HS-5 (cell line): ENCODE measurements at places on chromosomes 7 and 10.

- DNase-seq = no peak
These were observed 22.8 kb downstream of the VOPP1 start for GRCh38 chr7:55549457-55549856.

DNA sequence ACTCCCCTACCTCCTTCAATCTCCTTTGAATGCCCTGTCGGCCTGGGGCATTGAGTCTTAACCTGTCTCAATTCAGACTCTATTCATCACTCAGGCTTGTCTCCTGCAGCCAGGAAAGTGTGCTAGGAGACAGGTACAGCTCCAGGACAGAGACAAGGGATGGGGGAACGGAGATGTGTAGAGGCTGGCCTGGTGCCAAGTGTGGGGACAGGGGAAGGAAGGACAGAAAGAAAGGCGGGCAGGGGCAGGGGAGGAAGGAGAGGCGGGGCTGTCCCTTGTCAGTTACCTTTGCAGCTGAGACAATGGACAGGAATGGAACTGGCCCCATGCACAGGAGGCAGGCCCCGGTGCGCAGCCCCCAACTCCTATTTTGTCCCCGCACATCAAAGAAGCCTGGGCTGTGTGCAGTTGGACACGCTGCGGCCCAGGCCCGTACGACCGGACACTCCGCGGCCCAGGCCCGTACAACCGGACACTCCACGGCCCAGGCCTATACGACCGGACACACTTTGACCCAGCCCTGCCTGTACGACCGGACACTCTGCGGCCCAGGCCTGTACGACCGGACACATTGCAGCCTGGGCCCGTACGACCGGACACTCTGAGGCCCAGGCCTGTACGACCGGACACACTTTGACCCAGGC is 36.9 kb downstream of the CHST15 start:
- DNase-seq = no peak

DNA sequence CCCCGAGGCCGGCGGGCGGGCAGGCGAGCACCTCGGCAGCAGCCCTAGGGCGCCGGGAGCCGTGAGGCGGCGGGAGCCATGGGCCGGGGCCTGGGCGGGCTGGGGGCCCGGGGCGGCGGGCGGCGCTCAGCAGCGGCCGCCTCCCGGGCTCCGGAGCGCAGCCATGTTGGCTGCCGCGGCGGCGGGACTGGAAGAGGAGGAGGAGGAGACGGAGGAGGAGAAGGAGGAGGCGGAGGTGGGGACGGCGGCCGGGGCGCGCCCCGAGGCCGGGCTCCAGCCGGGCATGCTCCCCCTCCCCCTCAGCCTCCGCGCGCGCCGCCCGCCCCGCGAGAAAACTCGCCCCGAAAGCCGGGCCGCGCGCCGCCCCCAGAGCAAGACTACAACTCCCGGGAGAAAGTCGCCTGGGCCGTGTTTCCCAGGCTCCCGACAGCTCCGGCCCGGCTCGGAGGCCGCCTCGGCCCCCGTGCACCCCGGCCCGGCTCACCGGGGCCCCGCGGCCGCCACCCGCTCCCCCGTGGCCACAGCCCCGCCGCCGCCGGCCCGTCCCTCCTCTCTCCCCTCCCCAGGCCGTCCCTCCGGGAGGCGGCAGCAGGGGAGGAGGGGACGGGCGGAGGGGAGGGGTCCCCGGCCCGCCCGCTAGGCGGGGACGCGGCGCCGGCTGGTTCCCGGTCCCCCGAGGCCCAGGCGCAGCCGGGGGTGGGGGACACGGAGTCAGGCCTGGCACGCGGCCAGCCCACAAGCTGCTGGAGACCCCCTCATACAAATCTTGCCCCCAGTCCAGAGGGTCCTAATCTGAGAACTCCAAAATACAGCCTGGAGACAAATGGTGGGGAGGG is at the start of gene DLG5:
DLG5 (minus strand) TSS at position 190 of the 836 bp plus-strand sequence. CDS start 235 bp downstream, outside the sequence.
- no peak for DNase-seq

DNA sequence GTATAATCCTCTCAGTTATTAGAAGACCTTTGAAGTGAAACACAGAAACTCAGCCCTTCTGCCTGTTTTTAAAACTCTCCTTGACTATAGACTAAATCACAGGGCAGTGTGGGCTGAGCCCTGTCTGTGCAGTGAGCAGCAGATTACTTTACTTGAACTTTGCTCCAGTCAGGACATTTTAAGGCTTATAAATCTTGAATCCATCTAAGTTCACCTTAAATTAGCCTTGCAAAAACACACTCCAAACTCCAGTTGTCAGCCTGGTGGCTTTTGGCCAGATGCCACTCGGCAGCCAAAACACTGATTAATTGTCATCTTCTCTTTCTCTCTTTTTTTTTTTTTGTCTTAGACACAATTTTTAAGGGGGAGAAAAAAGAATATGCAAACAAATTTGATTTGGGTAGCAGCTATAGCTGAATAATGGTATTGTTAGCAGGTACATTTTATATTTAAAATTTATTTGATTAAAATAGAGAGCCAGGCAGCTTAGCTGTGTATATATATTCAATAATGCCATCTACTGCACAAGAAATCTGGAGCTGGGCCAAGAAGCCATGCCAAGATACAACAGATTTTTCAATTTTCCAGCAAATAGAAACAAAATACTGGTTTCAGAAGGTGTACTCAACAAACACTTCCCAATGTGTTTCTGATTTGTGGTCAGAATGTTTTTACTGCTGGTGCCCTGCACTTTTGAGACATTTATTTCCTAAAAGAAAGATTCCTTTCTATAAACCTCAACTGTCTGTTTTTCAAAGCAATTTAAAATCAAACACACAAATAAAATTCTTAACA is 247.7 kb downstream of the TFEC start:
- DNase-seq = no peak

- DNase-seq = peak; percentile 72
These were observed 123.8 kb downstream of the KCNMA1 start for GRCh38 chr10:77513781-77514331.

DNA sequence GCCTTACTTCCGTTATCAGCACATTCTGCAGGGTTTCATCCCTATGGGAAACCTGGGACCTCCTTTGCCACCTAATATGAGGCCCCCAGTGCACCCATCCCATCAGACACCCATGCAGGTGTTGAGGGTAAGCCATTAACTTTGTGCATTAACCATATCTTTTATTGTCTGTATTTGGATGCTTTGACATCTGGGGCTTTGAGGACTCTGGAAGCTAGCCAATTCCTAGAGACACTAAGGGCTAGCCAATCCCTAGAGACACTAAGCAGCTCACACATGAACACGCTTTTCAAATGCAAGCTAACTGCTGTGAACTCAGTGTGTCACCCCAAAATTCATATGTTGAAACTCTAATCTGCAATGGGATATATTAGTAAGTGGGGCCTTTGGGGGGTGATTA is 272.5 kb upstream of the COBL start:
- DNase-seq = no peak

GRCh38 chr10:3568983-3569382 is 216.0 kb downstream of the KLF6 start:
- DNase-seq = no peak

DNA sequence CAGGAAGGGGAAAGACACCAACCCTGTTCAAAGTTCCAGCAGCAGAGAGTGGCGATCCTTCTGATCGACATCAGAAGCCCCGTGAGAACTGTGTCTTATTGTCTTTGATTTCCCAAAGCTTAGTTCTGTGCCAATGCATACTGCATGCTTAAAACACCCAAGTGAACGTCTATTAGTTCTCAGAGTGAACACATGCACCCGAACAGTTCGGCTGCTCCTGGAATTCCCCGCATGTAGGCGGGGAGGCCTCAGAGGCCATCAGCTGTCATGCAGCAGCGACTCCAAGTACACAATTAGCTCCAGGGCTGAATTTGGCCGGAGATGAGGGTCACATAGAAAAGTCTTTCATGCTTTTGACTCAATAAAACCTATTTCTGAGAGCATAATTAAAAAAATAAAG is 276.9 kb downstream of the ZMYND11 start:
- DNase-seq = no peak

GRCh38 chr10:131944976-131945695 is 36.6 kb downstream of the BNIP3 start:
- DNase-seq = no peak

- DNase-seq = no peak
These were observed 53.8 kb downstream of the PROSER2 start for GRCh38 chr10:11876805-11877590.

DNA sequence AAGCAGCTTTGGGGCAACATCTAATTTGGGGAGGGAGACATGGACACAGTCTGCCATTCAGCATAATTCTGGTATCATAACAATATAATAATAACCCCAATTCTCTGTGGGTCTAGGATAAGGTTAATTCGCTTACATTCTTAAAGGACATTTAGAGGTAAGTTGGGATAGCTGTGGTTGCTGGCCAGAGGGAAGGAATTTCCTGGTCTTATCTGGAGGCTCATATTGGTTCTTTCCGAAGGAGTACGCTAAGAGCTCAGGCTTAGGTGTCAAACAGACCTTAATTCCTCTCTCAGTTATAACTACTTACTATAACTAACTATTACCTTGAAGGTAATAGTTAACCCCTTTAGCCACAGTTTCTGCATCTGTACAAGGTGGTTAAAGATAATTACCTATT is 68.8 kb downstream of the SPAG6 start:
- no peak for DNase-seq

GRCh38 chr10:114431414-114432135 is 27.3 kb upstream of the AFAP1L2 start:
- no peak for DNase-seq

GRCh38 chr7:151428378-151429236 is 11.3 kb downstream of the CRYGN start:
- no peak for DNase-seq

DNA sequence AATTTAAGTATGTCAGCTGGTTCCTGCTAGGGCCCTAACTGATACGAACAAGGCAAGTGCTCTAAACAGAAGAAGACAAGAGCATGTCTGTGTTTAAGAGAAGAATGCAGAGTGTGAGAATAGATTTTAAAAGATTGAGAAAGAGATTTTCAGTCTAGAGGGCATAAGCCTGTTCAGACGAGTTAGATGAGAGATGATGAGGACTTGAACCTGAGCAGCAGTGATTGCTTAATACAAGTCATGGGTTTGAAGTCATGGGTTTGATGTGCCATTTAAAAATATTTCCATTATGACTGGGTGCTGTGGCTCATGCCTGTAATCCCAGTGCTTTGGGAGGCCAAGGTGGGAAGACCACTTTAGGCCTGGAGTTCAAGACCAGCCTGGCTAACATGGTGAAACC is 108.9 kb upstream of the PLXDC2 start:
- DNase-seq = no peak

DNA sequence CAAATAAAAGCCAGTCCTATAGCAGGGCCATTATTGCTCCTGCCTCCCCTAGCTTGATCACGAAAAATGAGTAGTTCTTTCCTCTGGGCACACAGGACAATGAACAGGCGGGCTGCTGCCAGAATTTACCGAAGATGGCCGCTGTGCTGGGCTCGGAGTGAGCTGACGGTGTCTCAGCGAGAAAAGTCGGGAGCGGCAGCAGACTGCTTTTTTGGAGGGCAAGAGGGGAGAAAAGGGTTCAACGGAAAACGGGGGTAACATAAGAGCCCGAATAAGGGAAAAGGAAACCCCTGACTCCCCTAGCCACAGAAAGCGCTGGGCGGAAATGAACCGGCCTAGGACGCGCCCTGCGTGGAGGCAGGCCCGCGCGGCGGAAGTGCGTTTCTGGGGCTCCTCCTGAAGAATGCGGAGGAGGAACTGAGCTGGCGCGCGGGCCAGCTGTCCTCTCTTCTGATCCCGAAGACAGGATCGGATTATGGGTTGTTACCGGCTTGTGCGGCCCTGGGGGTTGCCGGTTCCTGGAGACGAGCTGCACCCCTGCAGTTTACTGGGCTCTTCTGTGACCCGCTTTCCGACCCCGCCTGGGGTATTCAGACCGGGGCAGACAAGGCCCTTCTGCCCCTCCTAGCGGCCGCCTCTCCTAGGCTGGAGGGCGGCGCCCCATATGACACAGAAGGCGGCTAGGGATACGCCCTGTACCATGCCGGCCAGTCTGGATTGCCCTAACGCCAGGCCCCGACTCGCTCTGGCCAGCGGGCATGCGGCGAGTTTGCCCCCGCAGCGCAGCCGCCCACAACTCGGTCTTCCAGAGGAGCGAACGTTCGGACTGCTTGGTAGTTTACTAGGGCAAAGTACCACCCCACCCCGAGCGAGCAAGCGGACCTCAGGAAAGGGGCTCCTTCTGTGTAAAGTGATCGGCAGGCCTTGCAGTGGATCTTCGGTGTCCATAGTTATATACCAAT is 30.1 kb upstream of the KMT2E start:
- peak; percentile 63 for DNase-seq

DNA sequence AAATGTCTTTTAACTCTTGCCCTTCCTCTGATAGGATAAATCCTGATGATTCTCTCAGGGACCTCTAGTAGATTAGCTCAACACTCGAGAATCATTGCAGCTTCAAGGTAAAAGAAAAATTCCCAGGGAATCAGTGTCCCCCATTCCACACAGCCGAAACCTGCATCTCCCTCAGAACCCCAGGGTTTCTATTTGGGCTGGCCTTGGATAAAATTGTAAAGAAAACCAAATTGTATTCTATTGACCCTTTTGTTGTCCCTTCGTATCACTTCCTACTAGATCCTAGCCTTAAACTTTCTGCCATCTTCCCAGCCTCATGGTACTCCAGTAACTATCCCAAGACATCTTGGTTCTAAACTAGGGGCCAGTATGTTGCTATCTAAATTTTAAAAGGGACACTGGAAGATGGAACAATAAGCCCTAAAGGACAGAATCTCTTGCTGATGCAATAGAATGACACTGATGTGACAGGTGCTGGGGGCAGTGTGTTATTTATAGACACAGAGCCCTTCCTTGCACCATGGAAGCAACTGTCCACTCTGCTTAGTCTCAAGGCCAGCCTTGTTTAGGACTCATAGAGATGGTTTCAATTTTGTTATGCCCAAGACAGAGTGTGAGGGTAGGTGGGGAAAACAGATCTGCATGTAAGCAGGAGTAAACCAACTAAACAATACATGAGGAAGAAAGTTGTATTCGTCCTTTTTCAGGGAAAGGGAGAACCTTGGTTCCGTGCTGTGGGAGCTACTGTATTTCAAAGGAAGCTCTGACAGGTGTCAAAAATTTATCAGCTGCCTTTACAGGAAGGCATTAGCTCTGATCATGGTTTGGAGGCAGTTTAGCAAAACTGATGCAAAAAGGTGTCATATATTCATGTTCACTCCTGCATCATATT is 7.6 kb downstream of the ASB15 start:
- DNase-seq = no peak

DNA sequence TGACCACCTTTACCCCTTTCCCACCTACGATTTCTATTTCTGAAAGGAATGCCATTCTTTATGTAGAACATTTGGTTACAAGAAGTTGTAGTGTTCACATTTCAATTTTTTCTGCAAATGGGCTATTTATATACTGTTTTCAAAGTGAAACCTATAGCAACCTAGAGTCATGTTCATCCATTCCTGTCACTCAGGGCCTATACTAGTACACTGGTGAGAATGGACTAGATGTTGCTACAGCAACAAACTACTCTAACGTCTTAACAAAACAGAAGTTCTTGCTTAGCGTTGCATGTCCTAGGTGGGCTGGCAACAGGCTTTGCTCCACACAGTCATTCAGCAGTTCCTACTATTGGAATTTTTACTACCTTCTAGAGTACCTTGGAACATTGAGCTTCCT is 16.3 kb downstream of the CASD1 start:
- no peak for DNase-seq

GRCh38 chr7:140593672-140593982 is 47.0 kb downstream of the DENND2A start:
- no peak for DNase-seq

- DNase-seq = no peak
These were observed 84.2 kb upstream of the STEAP1B start for GRCh38 chr7:22584179-22584578.

GRCh38 chr7:134004829-134005505 is 122.2 kb upstream of the LRGUK start:
- DNase-seq = no peak
